ENCODE measurements at places on chromosomes 6 and 20.

DNA sequence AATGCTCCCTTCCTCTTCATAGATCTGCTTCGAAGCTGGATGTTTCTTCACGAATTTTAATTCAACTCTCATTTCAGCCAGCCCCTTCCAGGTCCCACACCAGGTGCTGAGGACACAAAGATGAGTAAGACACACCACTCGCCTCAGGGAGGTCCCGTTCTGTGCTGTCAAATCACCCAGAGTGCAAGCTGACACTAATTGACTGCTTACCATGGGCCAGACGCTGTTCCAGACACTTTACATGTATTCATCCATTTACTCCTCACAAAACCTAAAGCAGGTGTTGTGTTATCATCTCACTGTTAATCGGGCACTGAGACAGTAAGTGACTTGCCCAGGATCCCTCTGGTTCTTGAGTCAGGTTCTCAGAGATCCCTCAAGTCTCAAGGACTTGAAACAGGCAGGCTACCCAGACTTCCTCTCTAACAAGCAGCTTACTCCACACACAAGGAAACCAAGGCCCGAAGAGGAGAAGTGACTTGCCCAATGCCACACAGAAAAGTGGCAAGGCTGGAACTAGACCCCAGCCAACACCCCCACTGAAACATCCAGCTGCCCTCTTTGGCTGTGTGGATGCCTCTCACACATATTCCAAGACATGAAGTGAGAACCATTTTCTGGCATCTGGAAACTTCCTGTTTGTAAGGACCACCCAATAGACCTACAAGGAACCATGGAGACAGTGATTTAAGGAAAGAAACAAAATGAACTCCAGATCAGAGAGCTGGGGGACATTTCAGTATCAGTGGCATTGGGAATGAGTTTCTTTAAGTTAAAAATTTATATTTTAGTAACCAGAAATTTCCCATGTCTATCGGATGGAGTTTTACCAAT, 174.5 kb downstream of the CDC5L start:
- peak; percentile 41 for DNase-seq

DNA sequence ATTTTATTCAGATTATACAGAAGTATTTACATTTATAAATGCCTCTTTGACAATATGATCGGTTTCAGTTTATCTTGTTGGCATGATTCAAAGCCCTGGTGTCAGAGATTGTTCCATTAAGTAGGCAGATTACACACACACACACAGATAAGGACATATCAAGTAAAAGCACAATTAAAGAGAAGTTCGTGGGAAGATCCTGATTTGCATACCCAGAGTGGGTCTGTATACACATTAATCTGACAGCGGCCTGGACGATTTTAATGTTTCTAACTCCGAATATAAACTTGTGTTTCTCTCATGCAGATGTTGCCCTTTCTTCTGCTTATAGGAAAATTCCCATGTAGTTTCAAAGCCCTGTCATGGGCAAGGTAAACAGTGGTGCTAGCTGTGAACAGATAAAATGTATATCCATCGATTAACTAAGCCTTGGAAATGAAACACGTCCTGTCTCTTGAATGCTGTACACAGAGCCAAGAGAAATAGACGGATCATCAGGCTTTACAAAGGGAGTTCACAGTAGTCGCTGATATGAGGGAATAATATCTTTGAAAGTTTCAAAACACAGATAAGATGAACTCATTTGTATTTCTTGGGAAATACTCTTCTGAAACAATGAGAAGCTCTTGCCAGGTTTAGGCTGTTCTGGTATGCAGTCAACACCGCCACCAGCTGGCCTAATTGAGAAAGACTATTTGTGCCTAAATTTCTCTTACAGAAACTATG, 108.2 kb upstream of the GMDS start:
- DNase-seq, result peak; percentile 92

DNA sequence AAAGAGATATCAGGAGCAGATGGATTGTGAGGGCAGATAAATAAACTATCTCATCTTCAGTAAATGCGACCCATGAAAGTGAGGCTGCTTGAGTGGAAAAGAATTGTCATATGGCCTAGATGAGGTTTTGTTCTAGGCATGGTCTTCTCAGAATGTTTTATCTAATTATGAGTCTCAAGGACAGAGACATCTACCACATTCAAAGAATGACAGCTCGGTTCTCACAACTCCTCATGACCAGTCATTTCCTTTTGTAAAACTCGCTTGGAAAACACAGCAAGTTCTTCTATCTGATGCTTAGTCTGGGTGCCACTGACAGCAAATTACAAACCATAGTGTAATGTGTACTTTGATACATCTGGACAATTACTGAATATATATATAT, 140.5 kb downstream of the CCDC170 start:
- DNase-seq, result no peak

DNA sequence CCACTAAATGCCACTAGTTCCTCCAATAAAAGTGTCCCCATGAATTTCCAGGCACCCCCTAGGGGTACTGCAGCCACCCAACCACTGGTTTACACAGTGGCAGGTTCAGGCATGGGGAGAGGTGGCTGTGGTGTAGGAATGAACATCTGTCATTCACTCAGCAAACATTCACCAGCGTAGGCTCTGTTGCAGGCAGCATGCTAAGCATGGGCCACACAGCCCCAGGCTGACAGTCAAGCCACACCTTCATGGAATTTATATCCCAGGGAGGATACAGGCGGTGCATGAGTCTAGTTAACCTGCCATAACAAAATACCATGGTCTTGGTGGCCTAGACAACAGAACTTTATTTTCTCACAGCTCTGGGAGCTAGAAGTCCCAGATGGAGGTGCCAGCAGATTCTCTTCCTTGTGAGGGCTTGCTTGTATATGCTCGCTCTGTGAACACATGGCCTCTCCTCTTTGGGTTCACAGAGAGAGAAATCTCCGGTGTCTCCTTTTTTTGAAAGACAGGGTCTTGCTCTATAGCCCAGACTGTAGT, 135.7 kb downstream of the EYA2 start:
- no peak for DNase-seq

DNA sequence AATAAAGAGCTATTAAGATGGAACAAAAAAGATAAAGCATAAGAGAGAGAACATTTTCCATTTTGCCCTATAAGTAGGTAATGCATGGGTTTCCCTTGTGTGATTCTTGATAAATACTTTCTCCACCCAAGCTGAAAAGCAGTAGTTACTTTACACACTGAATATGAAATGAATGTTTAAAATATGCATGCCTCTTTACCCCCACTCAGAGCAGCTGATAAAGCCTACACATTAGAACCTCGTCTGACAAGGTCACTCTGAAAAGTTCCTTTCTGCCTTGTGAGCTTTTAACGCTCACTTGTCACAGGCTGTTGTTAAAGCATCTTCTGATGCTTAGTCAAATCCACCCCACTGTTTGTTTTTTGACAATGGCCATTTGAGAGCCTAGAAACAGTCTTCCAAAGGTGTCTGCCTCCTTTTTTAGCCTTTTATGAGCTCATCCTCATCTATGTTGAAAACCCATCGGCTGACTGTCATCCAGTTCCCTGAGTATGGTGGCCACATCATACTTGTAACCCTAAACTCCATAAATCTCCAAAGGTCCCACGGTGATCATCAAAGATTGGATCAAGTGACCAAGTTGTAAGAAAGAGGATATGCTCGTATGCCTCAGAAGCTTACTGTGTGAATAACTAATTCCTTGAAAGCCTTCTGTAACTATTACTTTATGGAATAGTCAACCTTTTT, 102.8 kb downstream of the ATXN1 start:
- no peak for DNase-seq

DNA sequence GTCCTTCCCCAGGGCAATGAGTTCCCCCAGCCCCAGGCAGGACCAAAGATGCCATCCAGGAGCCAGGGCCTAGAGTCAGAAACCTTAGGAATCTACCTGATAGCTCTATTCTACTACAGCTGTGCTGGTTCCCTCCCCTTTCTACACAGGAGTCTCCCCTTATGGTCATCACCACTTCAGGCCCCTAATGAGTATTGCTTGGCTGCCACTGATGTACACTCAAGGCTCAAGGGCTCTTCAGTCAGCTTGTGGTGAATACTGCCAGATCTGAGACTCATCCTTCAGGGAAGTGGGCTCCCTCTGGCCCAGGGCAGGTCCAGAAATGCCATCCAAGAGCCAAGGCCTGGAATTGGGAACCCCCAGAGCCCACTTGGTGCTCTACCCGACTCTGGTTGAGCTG, 248.6 kb downstream of the ALDH8A1 start:
- no peak for DNase-seq

- no peak for DNase-seq
These were observed 22.6 kb upstream of the SH3BGRL2 start for GRCh38 chr6:79608334-79609224.

- DNase-seq, result no peak
These were observed 230.2 kb downstream of the ANKRD60 start for GRCh38 chr20:57998276-57998675.

GRCh38 chr6:170453586-170454511, 99.3 kb downstream of the PSMB1 start:
- no peak for DNase-seq

GRCh38 chr6:34115403-34115795, 30.5 kb downstream of the GRM4 start:
- DNase-seq, result peak; percentile 84

DNA sequence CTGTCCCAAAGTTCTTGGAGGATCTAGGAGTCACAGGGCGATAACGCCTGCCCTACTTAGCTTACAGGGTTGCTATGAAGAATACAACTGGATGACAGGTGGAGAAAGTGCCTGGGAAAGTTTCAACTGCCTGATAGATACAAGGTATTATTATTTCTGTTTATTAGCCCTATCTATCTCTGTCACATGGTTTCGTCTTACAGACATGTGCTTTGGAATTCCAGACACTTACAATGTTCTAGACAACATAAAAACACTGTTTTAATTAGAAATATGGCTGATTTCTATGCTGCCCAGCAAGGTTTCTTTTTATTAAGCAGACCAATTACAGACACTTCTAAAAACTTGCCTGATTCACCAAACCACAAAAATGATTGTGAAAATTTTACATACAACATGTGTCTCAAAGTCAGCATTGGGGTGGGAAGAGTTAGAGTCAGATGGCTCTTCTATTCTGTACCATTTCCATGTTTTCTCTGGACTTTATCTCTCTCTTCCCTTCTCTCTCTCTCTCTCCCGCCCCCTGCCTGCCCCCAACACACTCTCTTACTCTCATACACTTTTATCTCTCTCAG, 50.0 kb downstream of the GJA10 start:
- no peak for DNase-seq

Measured in eye (tissue), 1 donor.